ENCODE measurements at places on chromosomes 1 and 21.

DNA sequence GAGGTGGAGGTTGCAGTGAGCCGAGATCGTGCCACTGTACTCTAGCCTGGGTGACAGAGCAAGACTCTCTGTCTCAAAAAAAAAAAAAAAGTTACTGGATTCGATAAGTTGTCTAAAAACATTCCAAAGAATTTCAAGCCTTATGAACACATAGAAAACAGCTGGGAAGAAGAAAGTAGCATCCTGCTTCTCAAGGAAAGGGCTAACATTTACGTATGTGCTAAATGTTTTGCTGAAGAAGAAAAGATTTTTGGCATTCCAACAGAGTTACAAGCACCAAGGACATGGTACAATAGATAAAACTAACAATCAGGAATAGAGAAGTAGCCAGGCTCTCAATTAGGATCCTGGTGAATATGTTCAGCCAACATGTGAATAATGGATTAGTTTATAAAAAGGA is 69.8 kb downstream of the HFM1 start:
- DNase-seq: no peak

- DNase-seq: no peak
These were observed 40.9 kb downstream of the GFI1 start for GRCh38 chr1:92445865-92446264.

- DNase-seq: peak; percentile 4
These were observed 98.9 kb downstream of the DHRS3 start for GRCh38 chr1:12518931-12519692.

- no peak for DNase-seq
These were observed 25.0 kb upstream of the ZNF436 start for GRCh38 chr1:23394684-23395083.

GRCh38 chr21:37675202-37675801 is 241.0 kb downstream of the KCNJ6 start:
- DNase-seq: peak; percentile 20

DNA sequence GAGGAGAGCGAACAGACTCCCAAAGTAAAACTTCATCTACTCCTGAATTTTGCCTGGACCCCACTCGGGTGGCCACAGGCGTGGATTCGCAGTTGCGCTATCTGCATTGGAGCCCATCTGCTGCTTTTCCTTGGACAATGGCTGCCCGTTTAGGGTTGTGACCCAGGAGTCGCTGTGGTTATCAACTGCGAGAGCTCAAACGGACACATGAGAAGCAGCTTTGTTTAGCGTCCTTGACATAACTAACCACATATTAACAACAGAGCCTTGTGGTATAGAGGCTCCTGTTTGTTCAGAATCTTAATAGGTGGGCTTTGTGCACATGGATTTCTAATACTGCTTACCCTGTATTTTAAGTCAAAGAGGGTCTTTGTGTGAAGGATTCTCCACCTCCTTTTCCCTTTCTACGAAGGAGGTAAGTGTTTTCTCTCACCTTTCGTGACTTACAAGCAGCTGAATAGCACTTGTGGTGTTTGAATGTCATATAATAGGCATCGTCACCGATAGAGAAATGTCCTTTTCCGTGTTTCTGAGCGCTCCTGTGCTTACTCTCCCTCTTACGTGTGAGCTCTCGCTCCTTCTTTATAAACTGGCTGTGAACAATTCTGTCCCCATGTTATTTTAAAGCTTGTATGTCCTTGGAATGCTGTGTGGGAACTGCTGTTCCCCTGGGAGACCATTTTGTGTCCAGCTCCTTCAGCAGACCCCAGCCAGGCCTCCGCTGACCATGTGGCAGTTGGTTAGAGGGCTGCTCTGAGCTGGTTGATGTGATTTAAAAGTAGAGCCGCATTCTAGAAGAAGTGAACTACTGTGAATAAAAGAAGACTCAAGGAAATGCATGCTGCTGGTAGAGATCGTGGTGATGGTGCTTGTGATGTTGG is 441.4 kb downstream of the RPS6KC1 start:
- DNase-seq: no peak

- DNase-seq: no peak
These were observed 62.6 kb upstream of the DENND1B start for GRCh38 chr1:197837911-197838310.

- no peak for DNase-seq
These were observed 342.9 kb upstream of the PLXNA2 start for GRCh38 chr1:208587110-208587509.

- no peak for DNase-seq
These were observed 71.7 kb downstream of the JAK1 start for GRCh38 chr1:64894438-64895196.

DNA sequence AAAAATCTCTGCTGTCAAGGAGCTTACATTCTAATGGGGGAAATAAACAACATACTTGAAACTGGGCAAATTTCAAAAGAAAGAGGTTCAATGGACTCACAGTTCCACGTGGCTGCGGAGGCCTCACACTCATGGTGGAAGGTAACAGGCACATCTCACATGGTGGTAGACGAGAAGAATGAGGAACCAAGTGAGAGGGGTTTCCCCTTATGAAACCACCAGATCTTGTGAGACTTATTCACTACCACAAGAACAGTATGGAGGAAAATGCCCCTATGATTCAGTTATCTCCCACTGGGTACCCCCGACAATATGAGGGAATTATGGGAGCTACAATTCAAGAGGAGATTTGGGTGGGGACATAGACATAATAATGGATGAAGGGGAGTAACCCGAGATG is 226.4 kb downstream of the ZP4 start:
- no peak for DNase-seq

- no peak for DNase-seq
These were observed 20.4 kb upstream of the PADI2 start for GRCh38 chr1:17139637-17140036.

DNA sequence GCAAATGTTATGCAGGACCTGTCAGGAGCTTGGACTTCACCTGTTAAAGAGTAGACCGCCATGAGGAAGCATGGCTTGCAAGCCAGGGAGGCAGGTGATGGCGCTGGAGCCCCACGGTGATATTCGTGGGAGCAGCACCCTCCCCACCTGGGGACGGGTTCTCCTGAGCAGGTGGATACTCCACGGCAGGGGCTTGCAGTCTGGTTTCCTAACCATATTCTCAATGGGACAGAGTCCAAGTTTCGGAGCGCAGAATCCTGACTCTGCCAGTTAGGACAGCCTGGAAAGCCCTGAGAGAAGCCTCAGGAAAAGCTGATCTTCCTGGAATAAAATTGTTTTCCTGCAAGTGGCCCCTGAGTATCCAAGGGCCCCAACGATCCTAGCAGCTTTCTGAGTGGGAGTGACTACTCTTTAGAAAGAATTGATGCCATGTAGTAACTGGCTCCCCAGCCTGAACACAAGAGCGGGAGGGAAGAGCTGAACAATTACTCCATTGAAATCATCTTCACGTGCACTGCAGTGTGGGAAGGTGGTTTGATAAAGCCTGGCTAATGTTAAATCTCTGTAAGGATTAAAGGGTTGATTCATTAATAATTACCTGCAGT is 146.3 kb upstream of the RAB4A start:
- DNase-seq: no peak

GRCh38 chr1:59511476-59512465 is 214.9 kb downstream of the FGGY start:
- DNase-seq: no peak

DNA sequence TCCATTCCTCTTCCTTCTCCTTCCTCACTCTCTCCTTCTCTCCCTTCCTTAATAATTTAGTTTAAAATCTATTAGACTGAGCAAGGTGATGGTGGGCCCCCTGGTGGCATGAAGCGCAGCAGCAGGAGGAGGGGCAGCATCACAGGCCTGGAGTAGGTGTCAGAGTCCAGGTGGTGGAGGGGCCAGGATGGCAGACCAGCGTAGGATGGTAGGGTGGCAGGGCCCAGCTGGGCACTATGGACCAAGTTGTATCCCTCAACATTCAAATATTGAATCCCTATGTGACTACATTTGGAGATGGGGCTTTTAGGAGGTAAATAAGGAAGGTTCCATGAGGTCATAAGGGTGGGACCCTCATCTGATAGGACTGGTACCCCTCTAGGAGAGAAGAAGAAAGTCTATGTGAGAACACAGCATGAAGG is 61.0 kb downstream of the WDR4 start:
- DNase-seq: peak; percentile 33

DNA sequence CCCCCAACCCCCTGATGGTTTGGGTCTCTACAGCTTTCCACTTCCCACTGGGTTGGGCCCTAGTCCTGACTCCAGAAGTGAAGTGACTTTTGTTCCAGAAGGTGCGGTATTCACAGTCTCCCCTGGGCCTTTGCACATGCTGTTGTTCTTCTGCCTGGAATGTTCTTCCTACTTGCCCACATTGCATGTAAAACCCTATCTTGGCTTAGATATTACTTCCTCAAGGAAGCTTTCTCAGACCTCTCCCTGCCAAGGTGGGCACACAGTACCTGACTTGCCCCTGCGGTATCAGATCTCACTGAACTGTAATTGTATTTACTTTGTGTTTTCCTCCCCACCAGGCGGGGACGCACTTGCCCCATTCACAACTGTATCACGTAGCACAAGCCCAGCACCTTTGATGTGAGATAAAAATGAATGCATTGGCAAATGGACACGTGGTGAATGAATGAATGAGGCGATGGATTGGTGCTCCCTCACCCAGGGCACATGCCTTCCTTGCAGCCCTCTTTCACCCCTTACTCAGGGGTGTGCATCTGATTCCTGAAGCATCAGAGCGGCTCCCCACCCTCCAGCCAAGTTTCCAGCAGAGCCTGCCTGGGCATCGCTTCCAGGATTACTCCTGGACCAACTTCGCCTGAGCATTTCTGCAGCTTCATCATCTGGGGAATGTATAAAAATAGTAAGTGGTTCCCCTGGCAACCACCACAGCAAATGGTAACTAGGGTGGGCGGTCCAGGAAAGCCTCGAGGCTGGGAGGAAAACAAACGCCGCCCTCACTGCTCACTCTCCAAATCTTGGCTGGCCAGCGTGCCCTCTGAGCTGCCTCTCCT is 19.8 kb downstream of the NENF start:
- DNase-seq: no peak

DNA sequence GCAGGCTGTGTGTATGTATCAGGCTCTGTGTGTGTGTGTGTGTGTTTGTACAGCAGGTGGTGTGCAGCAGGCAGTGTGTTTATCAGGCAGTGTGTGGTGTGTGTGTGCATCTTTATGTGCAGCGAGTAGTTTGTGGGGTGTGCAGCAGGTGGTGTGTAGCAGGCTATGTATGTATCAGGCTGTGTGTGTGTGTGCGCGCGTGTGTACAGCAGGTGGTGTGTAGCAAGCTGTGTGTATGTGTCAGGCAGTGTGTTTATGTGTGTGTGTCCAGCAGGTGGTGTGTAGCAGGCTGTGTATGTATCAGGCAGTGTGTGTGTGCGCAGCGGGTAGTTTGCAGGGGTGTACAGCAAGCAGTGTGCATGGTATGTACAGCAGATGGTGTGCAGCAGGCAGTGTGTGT is 29.0 kb downstream of the PTPRF start:
- DNase-seq: no peak

GRCh38 chr1:31669433-31669785 is 24.7 kb upstream of the PEF1 start:
- no peak for DNase-seq

DNA sequence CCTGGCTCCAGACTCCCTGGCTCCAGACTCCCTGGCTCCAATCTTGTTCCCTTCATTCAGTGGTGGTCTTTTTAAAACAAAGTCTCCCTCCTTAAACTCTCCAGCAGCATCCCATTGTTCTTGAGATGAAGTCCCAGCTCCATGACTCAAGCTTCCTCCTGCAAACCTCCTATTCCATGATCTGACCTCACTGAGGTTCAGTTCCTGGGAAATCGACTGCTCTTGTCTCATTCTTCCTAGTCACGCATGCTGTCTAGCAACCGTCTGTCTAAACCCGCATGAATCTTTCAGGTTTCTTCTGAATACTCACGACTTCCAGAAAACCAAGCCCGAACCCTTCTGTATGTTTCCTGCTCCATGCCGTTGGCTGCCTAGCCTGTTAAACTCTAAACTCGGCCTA is 91.9 kb downstream of the RAVER2 start:
- DNase-seq: no peak

DNA sequence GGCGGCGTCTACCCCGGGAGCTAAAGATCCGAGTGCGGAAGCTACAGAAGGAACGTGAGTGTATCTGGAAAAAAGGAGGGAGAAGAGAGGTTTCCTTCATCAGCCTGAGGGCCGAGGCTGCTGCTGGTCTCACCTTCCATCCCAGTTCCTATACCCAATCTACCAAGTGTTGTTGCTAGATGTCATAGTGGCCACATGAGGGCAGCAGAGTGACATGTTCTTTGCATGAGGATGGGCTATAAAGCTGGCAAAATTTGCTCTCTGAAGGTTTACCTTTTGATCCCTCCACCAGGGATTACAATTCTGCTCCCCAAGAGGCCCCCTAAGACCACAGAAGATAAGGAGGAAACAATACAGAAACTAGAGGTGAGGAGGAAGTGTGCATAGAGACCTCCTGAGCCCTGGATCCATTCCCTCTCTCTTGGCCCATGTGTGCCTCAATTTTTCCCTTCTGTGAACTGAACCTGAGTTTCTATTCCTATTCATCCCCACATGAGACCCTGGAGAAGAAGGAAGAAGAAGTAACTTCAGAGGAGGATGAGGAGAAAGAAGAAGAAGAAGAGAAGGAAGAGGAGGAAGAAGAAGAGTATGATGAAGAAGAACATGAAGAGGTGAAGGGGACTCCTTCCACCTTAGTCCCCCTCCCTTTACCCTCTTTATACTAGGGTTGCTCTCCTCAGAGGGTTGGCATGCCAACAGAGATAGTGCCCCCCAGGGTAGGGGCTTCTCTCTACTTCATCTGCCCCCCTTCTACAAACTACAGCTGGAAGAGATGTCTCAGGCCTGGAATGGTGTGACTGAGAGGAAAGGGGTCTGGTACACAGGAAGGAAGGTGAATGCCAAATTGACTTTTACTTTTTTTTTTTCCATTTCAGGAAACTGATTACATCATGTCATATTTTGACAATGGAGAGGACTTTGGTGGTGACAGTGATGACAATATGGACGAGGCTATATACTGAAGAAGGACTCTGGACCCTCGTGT is 13.3 kb downstream of the POLR3GL start:
- DNase-seq: peak; percentile 49

DNA sequence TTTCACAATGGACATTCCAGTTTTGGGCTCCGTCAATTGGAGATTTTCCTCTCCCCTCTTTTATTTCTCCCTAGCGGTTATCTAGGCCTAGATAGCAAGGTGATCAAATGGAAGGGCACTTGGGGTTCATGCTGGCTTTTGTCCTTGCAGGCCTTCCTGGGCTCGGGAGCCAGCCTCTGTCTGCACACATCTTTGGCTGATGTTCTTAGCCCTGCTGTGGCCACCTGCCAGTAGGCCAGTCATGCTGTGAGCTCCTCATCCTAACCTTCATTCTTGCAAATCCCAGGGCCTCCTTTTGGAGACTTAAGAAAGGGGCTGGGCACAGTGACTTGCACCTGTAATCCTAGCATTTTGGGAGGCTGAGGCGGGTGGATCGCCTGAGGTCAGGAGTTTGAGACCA is 13.5 kb downstream of the TIE1 start:
- no peak for DNase-seq
